NCI-H748 treated with DMSO at 0.1 percent for 48 hours (cell line): ENCODE measurements at places on chromosomes 2 and 18.
A peak's percentile ranks its signal among the peaks of the same experiment; 100 is the strongest.

GRCh38 chr2:72676341-72677025 lies 149.3 kb downstream of the EXOC6B start:
- no peak for DNase-seq

GRCh38 chr18:72848503-72849237 lies 19.1 kb downstream of the NETO1 start:
- DNase-seq, result no peak

DNA sequence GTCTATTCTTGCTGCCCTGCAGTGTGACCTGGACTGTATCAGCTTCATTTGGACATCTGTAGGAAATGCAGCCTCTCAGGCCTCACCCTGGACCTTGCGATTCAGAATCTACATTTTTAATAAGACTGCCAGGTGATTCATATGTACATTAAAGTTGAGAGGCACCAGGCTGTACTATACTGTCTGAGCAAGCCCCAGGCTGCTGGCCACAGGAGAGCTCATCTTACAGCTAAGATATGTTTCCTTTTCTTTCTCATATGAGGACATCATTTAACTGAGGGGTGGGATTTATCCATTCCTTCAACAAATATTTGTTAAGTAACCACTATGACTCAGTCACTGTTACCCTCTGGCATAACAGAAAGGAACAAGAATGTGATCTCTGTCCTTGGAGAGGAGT lies 78.2 kb upstream of the GCFC2 start:
- DNase-seq, result no peak

DNA sequence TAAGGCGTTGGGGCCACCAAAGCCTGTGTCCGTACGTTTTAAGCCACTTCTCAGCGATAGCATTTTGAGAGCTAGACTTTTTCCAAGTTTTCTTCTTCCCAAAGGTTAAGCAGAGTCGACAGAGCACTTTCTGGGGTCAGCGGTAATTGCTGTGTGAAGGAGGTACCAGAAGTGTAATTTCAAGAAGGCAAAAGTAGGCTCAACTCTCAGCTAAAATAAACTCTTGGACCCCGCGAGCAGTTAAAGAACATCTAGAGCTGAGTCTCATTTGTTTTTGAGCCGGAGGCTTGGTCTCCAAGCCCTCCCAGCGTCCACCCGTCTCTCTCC lies 1.9 kb upstream of the PAX3 start:
- no peak for DNase-seq

GRCh38 chr2:88580088-88580487 lies 47.2 kb downstream of the EIF2AK3 start:
- no peak for DNase-seq

GRCh38 chr2:17258861-17259260 lies 259.4 kb downstream of the RAD51AP2 start:
- no peak for DNase-seq

GRCh38 chr2:45669032-45669486 lies 17.6 kb downstream of the PRKCE start:
- no peak for DNase-seq

DNA sequence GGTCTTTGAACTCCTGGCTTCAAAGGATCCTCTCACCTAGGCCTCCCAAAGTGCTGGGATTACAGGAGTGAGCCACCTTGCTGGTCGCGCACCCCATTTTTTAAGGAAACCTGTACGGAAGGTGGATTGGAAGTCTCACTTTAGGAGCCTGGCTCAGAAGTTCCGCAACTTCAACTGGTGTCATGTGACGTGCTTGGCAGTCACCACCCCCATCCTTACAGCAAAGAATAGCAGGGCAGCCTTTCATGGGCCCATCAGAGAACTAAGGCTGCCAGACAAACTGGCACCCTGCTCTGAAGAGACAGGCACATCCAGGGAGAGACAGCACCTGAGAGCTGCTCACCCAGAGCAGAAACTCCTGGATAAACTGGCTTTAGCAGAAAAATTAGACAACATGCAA lies 3.3 kb upstream of the SLC66A2 start:
- no peak for DNase-seq

GRCh38 chr18:27549335-27550039 lies 364.4 kb upstream of the CHST9 start:
- no peak for DNase-seq

DNA sequence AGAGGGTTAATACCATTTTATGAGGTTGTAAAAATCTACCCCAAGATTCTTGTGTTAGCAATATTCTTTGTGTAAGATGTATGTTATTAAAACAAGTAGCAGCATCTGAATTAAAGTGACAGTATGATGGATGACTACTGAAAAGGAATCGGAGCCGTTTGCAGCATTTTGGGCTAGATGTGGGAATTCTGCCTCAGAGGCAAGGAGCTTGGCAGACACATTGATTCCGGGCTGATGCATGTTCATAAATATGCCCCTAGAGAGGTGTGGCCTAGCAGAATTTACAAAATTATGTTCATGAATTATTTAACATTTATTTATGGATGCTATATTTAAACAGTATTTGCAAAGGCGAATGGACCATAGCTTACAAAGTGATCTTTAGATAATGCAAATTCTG lies 389.0 kb upstream of the ETAA1 start:
- DNase-seq, result no peak

DNA sequence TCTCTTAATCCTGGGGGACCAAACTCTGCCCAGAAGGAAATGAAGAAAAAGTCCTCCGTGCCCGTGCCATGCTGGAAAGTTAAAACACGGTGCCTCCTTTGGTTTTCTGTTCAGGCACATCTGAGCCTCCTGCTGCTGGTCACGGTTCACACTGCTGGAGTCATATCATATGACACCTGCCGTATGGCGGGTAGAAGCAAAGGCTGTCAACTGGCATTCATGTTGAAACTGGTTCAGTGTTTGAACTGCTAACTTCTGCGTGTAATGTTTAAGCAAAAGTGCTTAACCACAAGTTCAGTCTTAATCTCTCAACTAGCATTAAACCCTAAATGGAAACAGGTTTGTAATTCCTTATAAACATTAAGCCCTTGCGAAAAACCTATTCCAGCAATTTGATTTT lies 3.1 kb downstream of the STK39 start:
- peak; percentile 17 for DNase-seq

GRCh38 chr2:179262077-179262660 lies 2.5 kb downstream of the SESTD1 start:
- no peak for DNase-seq

GRCh38 chr2:68925295-68925896 lies 27.3 kb downstream of the GKN2 start:
- DNase-seq, result peak; percentile 8
